ENCODE measurements at places on chromosomes 2 and 18.

DNA sequence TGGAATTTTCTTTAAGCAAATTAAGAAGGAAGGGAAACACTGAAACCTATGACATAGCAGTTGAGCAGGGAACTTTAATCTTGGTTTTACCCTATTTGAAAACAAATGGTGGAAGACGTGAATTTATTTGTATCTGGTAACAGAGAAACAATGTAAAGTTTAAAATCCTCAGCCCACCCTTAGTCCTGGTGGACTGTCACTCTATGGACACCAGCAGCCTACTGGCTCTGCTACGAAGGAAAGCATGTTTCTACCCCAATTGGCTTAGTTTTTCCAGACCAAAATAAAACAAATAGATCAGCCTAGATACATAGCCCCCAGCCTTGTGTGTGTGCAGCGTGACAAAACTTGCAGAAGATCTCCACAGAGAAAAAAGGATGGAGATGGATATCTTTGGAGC, 7.4 kb downstream of the ZEB2 start:
- no peak for DNase-seq

GRCh38 chr18:65435534-65435933, 315.3 kb upstream of the CDH7 start:
- no peak for DNase-seq

- no peak for DNase-seq
These were observed 150.9 kb downstream of the COL6A3 start for GRCh38 chr2:237262838-237263771.

- no peak for DNase-seq
These were observed 82.6 kb downstream of the MAPRE2 start for GRCh38 chr18:35123811-35124210.

GRCh38 chr2:238142382-238143205, 4.1 kb downstream of the KLHL30 start:
- DNase-seq: no peak

Data from naive thymus-derived CD4-positive, alpha-beta T cell (primary cell).